ENCODE measurements at places on chromosomes 1 and 21.

DNA sequence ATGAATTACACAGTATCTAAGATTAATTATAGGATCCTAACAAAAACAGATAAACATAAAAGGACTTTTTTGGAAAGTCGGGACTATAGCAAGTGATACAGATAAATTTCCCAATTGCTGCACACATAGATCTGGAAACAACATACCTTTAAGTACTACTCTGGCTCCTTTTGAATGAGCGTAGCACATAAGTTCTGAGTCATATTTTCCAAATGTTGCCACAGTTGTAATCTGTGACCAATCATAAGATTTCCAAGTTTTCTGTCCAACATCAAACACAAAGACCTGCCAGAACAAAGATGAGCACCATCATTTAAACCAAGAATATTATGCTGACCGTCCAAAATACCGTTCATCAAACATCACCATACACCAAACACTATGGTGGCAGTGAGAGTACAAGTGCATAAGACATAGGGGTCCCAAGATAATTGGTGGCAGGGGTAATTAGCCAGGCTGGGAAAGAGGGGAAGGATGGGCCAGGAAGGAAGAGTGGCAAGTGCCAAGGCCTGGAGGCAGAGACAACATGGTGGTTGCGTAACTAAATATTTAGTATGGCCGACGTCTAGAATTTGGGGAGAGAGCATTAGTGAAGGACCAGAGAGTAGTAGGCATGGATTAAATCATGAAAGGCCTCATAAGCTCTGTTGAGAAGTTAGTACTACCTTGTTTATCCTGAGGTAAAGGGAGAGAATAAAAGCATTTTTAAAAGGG lies 3.6 kb downstream of the CTBS start:
- DNase-seq = no peak

GRCh38 chr1:227915564-227916553 lies 31.9 kb downstream of the WNT9A start:
- DNase-seq = no peak

DNA sequence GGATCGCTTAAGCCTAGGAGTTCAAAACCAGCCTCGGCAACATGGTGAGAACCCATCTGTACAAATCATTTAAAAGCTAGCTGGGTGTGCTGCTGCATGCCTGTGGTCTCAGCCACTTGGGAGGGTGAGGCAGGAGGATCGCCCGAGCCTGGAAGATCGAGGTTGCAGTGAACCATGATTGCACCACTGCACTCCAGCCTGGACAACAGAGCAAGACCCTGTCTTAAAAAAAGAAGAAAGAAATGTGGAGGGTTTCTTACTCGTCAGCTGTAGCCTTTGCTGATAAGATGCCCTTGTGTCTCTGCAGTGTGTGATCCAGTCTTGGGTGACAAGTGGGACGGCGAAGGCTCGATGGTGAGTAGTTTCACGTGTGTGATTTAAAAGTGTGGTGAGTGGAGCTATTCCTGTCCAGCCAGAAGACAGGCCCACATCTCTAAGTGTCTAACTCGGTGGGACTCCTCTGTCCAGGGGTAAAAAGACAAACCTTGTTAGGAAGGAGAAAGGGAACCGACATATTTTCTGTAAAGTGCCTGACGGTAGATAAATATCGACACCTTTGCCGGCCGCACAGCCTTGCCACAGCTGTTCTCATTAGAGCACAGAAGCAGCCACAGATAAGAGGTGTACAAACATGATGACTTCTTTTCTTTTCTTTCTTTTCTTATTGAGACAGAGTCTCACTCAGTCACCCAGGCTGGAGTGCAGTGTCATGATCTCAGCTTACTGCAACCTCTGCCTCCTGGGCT lies 27.0 kb downstream of the PDXK start:
- no peak for DNase-seq

DNA sequence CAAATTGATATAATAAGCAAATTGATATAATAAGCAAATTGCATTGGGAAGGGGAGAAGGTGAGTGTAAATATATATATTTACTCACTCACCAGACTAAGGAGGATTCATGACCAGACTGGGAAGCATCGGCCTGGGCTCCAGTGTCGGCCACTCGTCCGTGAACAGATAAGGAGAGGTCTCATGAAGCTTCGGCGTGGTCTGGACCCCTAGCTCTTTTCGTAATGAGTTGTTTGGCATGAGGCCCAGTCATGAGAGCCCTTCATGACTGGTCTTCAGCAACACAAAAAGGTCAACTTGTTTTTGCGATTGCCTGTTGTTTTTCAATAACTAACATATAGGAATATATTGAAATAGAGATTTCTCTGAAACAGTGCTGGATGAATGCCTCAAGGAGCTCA lies 222.9 kb upstream of the KCNK2 start:
- no peak for DNase-seq

Measured in activated T-cell treated with anti-CD3 and anti-CD28 coated beads, Interleukin-2, amount 50 U/mL, for 72 hours (primary cell).